ENCODE measurements at places on chromosomes 13 and 19.

- DNase-seq, result no peak
These were observed 136.4 kb downstream of the PTPRS start for GRCh38 chr19:5204212-5204611.

- no peak for DNase-seq
These were observed 362.4 kb downstream of the ENOX1 start for GRCh38 chr13:43424412-43424811.

GRCh38 chr19:21328406-21328805, 804 bp downstream of the ZNF708 start:
- DNase-seq, result no peak

DNA sequence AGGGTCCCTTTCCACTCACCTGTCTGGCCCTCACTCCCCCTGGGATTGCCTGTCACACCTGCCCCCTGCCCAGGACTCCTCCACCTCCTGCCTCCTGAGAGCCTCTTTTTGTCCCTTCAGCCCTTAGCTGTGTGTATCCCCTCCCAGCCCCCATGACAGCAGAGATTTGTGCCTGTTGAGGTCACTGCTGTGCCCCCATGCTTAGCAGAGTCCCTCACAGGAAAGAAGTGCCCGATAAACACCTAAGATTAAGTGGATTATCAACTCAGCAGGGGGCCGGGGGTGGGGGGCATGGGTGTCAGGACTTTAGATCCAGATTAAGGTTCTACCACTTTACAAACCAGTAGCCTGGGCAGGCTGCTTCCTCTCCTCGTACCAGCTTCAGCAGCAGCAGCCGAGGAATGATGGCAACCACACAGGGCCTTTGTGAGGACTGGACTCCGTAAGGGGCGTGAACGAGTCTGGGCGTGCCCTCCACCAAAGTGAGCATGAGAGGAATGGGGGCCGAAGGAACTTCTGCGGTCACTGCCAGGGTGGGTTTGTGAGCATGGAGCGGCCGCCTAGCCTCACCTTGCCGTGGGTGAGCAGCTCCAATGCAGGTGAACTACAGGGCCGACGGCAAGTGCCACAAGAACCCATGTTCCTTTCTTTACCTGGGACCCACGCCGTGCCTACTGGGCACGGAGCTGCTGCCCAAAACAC, 36.1 kb downstream of the ZNF787 start:
- no peak for DNase-seq

DNA sequence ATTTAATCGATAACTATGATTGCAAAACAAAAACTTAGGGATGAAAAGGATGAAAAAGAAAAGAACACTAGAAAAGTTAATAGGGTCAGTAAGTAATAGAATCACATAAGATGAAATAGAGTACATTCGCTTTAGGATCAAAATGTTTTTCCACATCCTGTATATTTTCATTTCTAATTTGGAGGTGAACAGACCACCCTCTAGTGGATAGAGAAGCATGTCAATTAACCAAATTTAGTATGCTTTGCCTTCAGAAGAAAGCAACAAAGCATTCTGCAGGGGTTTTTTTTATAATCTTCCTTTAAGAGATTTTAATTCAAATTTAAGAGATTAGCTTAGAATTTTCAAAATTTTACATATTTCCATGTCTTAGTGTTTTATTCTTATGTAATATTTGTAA, 611.0 kb upstream of the SGCG start:
- DNase-seq, result no peak

DNA sequence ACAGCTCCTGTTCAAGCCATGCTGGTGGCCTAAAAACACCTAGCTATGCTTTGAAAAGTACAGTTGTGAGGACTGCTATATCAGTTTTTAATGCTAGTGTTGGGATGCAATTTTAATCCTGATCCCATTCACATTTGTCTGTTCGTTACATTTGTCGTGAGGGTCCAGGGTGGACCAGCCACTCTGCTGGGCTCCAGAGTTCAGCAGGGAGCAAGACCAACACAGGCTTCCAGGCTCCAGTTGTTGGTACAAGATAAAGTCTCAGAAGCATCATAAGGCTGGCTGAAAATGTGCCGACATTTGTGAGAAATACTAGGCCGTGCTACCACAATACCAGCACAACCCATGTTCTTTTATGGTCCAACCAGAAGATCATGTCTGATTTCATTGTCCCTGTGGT, 210.6 kb downstream of the SLC7A1 start:
- DNase-seq, result no peak

DNA sequence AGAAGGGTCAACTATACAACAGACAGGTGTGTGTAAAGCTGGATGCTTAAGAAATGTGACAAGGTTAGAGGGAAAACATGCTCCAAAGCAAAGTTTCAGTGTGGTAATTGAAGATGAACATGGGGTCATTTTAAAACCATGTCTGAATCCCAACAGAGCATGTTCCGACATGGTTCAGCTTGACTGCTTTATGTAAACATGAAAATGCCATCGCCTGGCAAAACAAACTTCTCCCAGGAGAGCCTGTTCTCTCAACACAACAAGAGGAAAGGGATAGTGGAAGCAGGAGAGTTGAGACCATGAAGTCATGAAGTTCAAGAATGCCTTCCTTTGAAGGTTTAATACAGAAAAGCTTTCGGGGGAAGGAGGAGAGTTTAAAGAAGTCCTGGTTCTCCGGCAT, 85.8 kb downstream of the EPSTI1 start:
- no peak for DNase-seq

DNA sequence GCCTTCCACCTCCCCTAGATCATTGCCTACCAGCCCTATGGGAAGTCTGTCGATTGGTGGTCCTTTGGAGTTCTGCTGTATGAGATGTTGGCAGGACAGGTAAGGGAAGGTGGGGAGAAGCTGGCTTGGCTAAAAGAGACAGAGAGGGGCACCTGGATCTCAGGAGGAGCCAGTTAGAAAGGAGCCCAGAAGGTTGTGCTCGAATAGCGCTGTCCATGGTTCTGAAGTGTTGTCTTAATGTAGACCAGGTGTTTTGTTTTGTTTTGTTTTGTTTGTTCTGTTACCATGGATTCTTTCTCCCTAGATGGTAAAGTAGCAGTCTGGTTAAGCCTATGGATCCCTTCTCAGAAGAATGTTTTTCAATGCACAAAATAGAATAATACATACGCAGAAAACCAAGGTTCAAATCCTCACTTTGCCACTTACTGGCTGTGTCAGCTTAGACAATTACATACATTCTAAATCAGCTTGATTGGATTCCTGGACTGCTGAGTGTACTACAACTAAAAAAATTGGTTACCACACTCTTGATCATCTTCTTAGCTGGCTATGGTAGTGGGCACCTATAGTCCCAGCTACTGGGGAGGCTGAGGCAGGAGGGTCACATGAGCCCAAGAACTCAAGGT, 5.9 kb upstream of the CACNG7 start:
- DNase-seq, result peak; percentile 43

DNA sequence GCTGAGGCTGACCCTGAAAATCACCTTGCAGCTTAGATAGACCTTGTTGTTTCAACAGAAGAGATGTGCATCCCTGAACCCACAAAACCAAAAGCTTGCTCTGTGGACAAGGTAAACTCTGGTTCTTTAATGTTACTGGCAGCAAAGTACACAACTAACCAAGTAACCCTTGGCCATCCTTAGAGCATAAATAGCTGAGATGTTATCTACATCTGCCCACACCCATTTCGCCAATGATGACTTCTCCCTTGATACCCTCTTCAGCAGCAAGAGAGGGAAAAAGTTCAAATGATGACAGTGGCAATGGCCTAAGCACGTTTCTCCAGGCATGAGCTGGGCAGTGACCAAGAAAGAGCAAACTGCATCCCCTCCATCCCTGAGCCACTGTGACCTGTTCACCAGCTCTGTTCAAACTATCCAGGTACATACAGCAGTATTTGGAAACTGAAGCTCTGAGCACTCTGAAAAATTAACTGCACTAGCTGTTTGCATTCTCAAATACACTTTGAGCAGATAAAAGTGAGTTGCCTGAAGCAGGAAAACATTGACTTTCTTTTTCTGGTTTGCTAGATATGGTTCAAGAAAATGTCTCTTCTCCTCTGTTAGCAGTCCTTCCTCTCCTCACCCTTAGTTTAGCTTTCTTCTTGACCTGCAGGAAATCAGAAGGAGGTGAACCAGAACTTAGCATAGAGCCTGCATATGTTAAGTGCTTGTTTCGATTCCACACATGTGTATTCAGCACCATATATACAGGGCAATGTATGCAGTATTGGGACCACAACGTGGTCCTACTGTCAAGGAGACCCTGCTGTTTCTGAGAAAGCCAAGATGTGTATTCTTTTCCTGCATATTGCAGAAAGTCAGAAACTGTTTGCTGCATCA, 231.7 kb downstream of the FOXO1 start:
- DNase-seq, result no peak

DNA sequence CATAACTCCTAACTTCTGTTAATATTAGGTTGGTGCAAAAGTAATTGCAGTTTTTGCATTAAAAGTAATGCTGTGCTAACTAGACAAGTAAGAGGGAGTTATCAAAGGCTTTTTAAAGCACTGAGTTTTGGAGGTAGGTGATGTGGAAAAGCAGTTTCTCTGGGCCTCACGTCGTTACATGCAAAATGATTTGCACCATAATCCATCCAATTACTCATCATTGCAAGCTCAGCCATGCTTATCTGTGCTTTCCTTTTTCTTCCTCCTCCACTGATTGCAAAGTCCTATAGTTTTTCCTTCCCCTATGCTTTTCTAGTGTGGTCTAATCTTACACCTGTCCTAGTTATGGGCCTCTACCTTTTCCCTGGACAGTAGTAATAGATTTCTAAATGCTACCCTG, 35.4 kb upstream of the INTS6 start:
- no peak for DNase-seq

- peak; percentile 51 for DNase-seq
These were observed 15.3 kb downstream of the IZUMO2 start for GRCh38 chr19:50147462-50148423.

DNA sequence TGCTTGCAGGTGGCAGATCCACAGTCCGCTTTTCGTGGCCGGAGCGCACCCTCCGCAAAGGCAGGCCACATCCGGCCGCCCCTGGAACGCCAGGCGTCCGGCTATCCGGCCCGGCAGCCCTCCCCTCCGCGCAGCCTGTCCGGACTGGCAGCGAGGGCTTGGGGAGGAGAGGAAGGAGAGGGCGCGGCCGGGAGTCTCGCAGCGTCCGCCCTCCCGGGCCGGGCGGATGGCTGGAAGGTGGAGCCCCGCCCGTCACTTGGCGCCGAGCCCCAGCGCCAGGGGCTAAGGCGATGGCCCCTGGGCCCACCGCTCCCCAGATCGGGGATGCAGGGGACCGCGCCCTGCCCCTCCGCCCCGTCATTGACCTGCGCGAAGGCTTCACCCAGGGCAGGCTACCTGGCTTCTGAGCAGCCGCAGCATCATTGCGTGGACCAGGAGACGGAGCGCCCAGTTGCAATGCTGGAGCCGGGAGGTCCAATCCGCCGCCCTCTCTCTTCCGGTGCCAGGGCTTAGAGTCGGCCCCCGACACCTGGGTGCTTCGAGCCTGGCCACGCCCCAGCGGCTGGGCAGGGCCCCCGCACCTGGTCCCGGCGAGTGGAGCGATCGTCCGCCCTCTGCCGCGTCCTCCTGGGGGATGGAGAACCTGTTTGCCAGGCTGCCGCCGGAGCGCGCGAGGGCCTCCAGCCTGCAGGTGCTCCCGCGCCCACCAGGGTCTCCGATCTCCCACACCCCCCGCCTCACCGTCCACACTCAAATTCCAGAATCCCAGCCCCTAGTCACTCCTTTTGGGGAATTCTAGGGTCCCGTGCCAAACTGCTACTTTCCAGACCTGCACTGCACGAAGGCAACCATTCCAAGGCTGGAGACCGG, at the start of gene FUT1:
FUT1 (minus strand) TSS at position 146 of the 870 bp plus-strand sequence. CDS start 1,360 bp downstream, outside the sequence.
- no peak for DNase-seq

DNA sequence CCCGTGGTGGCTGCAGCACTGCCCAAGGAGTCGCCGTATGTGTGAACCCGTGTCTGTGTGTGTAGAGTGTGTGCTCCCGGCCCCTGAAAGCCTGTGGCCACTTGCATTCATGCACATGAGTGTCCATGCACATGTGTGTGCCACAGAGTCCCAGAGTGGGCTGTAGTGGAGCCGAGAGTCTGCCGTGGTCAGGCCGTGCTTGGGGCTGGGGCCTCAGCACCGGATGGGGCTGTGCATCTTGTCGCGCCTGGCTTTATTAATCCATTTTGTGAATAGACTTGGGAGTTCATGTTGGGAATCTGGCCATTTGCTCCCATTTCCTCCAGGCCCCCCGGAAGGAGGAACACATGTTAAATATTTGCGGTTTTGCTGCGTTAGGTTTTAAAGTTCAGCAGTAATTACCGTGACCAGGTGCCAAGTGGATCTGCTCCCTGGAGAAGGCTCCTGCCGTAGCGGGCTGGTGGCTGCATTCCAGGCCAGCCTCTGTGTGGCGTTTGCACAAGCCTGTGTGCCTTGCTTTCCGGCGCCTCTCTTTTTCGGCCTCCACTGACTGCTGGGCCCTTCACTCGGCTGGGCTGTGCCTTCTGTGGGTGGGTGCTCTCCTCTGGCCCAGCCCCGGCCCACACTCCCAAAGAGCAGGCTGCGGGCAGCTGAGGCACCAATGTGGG, 69.2 kb upstream of the KCTD15 start:
- DNase-seq, result no peak

Data from immature natural killer cell (primary cell).